Mesothelial cell of epicardium (in vitro differentiated cells): ENCODE measurements at places on chromosomes 6 and 20. TPM values are rescaled to one million over a fixed set of nuclear protein-coding genes. Genes with fewer than 3 reads are reported as not detected.

PPP1R14C gene
- 0.16 to 0.38 TPM (median 0.27 TPM) in 3 replicates for total RNA-seq

TMEM244 gene
- not detected in 3 replicates for total RNA-seq

ZNF334 gene
- total RNA-seq: 31.8 to 34.5 TPM (median 32.5 TPM) in 3 replicates

FAM83D gene
- 10.2 to 11.5 TPM (median 10.8 TPM) in 3 replicates for total RNA-seq

NTSR1 gene
- total RNA-seq: 0.36 to 0.71 TPM (median 0.54 TPM) in 3 replicates

APOBEC2 gene
- 0.22 to 0.51 TPM (median 0.45 TPM) in 3 replicates for total RNA-seq

C6orf141 gene
- 6.0 to 8.2 TPM (median 6.5 TPM) in 3 replicates for total RNA-seq

OLIG3 gene
- total RNA-seq: 0.27 to 0.35 TPM (median 0.34 TPM) in 3 replicates

HLA-DRB1 gene
- 4.5 to 5.4 TPM (median 5.3 TPM) in 3 replicates for total RNA-seq

DNA sequence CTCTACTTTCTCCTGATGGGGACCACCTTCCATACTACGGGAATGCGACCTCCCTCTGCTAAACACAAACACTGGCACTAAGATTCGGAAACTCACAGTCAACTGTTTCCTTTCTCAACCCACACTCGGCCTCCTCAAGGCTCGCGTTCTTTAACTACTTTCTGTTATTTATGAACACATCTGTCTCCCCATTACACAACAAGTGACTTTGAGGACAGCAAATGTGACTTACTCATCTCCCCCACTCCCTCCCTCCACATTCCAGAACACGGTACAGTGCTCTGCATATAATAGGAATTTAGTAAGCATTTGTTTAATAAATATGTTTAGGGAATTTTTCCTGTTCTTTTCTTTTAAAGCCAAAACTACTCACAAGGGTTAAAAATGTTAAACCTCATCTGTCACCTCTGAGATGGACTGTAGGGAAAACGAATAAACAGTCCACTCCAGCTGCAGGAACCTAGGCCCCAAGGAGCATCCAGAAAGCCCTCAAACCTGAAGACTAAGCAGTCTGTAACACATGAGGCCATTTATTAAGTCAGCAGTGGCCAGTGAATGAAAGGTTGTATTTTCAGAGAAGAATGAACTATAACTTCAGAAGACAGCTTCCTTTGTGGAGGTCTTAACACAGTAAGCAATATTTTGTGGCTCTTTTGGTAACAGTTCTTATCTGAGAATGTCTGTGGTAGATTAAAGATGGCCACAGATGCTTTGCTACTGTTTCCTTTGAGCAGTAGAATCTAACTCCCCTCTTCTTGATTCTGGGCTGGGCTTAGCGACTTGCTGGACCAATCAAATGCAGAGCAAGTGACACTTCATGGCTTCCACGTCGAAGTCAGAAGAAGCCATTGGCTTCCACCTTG is 209.6 kb upstream of the DTNBP1 start:
- peaks cover 12% of the 10 kb centered on the region for H3K4me1 ChIP-seq
- no peak for DNase-seq
- H3K27me3 ChIP-seq: no peaks in the 10 kb centered on the region
- no peak overlapping the region for H3K4me3 ChIP-seq

- H3K4me3 ChIP-seq: no peak overlapping the region
- H3K27me3 ChIP-seq: no peaks in the 10 kb centered on the region
- H3K4me1 ChIP-seq: no peaks in the 10 kb centered on the region
Measured at GRCh38 chr6:81002126-81002525, 750.4 kb downstream of the TENT5A start.

GRCh38 chr6:456358-456867 is 64.9 kb downstream of the IRF4 start:
- H3K4me1 ChIP-seq: no peaks in the 10 kb centered on the region
- H3K27ac ChIP-seq: no peak overlapping the region
- no peak overlapping the region for H3K4me3 ChIP-seq

DNA sequence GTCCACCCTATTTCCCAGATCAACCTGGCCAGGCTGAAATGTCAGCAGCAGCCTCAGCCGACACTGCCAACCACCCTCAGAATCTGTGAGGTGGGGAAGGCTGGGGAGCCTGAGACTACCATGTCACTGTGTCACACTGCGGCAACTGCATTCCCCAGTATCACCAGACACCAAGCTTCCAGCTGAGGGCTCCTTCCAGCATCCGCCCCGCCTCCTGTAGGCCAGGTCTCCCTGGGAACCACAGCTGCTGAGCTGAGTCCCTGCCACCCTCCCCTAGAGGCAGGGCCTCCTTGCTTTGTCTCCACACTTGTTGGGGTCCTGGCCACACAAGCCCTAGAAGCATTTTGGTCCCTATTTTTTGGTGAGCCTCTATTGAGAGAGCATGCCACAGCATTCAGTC is 115.7 kb downstream of the UNC5CL start:
- no peaks in the 10 kb centered on the region for H3K36me3 ChIP-seq
- peaks cover 66% of the 10 kb centered on the region for H3K27me3 ChIP-seq
- H3K4me3 ChIP-seq: no peak overlapping the region
- H3K27ac ChIP-seq: no peak overlapping the region

- no peak overlapping the region for H3K4me3 ChIP-seq
- no peak overlapping the region for H3K27ac ChIP-seq
- no peaks in the 10 kb centered on the region for H3K27me3 ChIP-seq
- no peak for DNase-seq
Measured at GRCh38 chr20:19381947-19382346, 169.5 kb downstream of the SLC24A3 start.

GRCh38 chr6:136014454-136015437 is 163.2 kb downstream of the PDE7B start:
- peak overlapping the region; percentile 5 for H3K4me3 ChIP-seq
- H3K27ac ChIP-seq: peak overlapping the region; percentile 85
- no peak for DNase-seq
- H3K4me1 ChIP-seq: peaks cover 42% of the 10 kb centered on the region
- H3K27me3 ChIP-seq: no peaks in the 10 kb centered on the region

GRCh38 chr6:109503327-109504224 is 20.6 kb upstream of the ZBTB24 start:
- no peak overlapping the region for H3K27ac ChIP-seq
- H3K36me3 ChIP-seq: no peaks in the 10 kb centered on the region

- no peak overlapping the region for H3K4me3 ChIP-seq
- peaks cover 11% of the 10 kb centered on the region for H3K27me3 ChIP-seq
- H3K27ac ChIP-seq: no peak overlapping the region
- no peak for DNase-seq
- H3K36me3 ChIP-seq: no peaks in the 10 kb centered on the region
Measured at GRCh38 chr6:105785066-105785811, 300.9 kb upstream of the PRDM1 start.

GRCh38 chr6:2817903-2818443 is 23.7 kb downstream of the SERPINB1 start:
- no peaks in the 10 kb centered on the region for H3K27me3 ChIP-seq
- no peak for DNase-seq
- peaks cover 19% of the 10 kb centered on the region for H3K36me3 ChIP-seq
- H3K27ac ChIP-seq: peak overlapping the region; percentile 91

DNA sequence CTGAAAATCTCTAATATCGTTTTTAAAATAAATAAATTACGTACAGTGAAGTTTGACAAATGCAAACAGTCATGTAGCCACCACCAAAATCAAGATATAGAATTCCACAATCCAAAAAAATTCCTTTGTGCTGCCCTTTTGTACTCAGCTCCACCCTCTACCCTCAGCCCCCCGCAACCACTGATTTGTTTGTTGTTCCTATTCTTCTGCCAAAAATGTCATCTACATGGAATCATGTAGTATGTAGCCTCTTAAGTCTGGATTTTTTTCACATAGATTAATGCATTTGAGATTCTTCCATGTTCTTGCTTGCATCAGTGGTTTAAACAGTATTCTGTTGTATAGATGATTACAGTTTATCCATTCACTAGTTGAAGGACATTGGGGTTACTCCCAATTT is 8.5 kb upstream of the REPS1 start:
- no peak for DNase-seq
- no peaks in the 10 kb centered on the region for H3K36me3 ChIP-seq
- no peaks in the 10 kb centered on the region for H3K27me3 ChIP-seq
- H3K27ac ChIP-seq: no peak overlapping the region

DNA sequence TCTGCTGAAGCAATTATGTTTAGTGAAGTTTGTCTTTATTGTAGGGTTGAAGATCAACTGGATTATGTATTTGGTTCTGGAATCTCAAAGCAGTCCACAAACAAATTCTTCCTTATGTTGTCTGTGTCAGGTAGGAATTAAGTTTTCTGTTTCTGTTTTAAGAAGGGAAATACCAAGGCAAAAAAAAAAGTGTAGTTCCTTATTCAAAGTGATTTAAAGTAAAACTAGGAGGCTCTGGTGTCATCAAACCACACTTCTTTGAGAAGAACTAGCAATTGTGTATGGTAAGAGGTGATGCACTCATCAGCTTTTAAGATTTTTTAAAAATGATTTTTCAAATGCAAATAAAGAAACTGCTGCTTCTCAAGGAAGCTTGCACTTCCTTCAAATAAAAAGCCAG is 1.9 kb downstream of the FAM135A start:
- H3K27me3 ChIP-seq: no peaks in the 10 kb centered on the region
- peak overlapping the region; percentile 3 for H3K4me3 ChIP-seq
- H3K36me3 ChIP-seq: peaks cover 4% of the 10 kb centered on the region
- H3K27ac ChIP-seq: no peak overlapping the region

- H3K4me3 ChIP-seq: no peak overlapping the region
- no peak overlapping the region for H3K27ac ChIP-seq
- no peaks in the 10 kb centered on the region for H3K36me3 ChIP-seq
- H3K4me1 ChIP-seq: peaks cover 4% of the 10 kb centered on the region
- DNase-seq: no peak
Measured at GRCh38 chr6:103854059-103854458, 1005.7 kb downstream of the HACE1 start.

DNA sequence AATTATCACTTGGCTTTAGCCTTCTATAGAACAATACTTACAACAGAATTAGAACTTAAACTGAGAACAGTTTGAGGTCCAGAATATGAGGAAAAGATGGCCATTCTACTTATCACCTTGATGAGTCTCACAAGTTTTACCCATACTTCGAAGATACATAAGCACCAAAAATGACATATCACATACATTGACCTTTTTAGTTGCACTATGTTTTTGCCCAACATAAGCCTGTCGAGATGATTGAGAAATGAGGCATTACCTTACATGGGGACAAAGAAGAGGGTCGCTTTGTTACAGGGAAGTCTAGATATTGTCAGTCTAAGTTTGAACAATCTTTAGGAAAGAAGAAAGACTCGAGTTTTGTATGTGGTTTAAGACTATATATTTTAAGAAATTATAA is 48.4 kb upstream of the MEI4 start:
- no peaks in the 10 kb centered on the region for H3K27me3 ChIP-seq
- H3K4me1 ChIP-seq: no peaks in the 10 kb centered on the region
- no peak overlapping the region for H3K27ac ChIP-seq

DNA sequence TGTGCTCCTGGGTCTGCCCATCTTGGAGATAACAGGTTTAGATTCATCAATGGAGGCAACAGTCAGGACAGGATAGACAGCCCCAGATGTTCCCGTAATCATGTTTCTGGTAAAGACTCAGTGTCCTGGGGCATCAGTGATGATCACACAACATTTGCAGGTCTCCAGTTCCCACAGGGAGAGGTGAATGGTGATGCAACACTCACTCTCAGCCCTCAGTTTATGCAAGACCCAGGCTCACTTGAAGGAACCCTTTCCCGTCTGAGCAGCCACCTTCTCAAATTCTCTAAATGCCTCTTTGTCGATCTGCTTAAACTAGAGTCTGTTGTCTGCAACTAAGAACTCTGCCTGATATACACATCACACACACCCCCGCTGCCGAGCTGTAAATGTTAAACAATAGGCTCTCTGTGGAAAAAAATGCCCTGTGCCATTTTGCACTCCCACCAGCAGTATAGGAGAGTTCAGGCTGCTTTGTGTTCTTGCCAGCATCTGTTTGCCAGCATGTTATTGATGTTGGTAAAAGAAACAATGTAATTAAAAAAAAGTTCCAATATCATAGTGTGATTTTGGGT is 30.1 kb upstream of the SCP2D1 start:
- peaks cover 34% of the 10 kb centered on the region for H3K27me3 ChIP-seq
- no peak for DNase-seq
- no peaks in the 10 kb centered on the region for H3K4me1 ChIP-seq
- H3K36me3 ChIP-seq: no peaks in the 10 kb centered on the region

- no peak overlapping the region for H3K27ac ChIP-seq
- H3K4me1 ChIP-seq: no peaks in the 10 kb centered on the region
- DNase-seq: no peak
Measured at GRCh38 chr6:24549674-24550353, 55.0 kb downstream of the ALDH5A1 start.

GRCh38 chr6:102986086-102986485 is 1592.6 kb downstream of the GRIK2 start:
- no peak for DNase-seq
- H3K27me3 ChIP-seq: peaks cover 8% of the 10 kb centered on the region
- H3K27ac ChIP-seq: no peak overlapping the region

GRCh38 chr6:13262302-13263230 is 65.8 kb downstream of the TBC1D7 start:
- no peak overlapping the region for H3K27ac ChIP-seq
- no peak for DNase-seq
- H3K4me3 ChIP-seq: no peak overlapping the region
- H3K36me3 ChIP-seq: no peaks in the 10 kb centered on the region
- H3K27me3 ChIP-seq: peaks cover 5% of the 10 kb centered on the region
